SW 1271 (cell line): ENCODE measurements at places on chromosomes 7 and 10.

GRCh38 chr10:114811862-114812261 lies 9.7 kb upstream of the FHIP2A start:
- no peak for DNase-seq

GRCh38 chr10:72639441-72639873 lies 13.6 kb upstream of the MICU1 start:
- DNase-seq, result no peak

DNA sequence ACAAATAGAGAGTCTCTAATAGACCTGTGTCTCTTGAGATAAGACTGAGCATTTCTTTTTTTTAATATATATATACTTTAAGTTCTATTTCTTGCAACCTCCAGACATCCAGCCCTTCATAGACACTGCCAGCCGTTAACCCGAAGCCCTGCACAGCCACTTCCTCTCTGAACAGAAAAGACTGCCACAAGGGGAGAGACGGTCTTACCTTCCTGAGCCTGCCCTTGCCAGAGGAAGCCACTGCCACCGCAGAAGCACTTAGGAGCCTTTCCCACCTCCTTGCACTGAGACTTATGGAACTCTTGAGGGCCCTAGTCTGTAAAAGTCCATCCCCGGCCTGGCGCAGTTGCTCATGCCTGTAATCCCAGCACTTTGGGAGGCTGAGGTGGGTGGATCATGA lies 31.8 kb upstream of the PRSS1 start:
- DNase-seq, result no peak

DNA sequence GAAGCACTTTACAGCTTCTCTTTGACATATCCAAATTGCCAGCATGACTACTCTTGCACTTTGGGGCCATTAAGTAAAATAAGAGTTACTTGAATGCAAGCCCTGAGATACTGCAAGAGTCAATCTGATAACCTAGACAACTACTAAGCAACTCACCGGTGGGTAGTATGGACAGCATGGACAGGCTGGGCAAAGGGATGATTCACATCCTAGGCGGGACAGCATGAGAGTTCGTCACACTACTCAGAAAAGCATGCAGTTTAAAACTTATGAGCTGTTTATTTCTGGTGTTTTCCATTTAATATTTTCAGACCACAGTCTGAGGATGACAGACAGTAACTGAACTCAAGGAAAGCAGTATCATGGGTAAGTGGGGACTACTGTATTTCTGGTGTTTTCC lies 84.0 kb downstream of the ORC5 start:
- DNase-seq, result no peak

- DNase-seq, result no peak
Observed at GRCh38 chr10:130928306-130928705, 383.2 kb downstream of the TCERG1L start.

GRCh38 chr10:71449026-71449425 lies 52.3 kb downstream of the CDH23 start:
- no peak for DNase-seq

GRCh38 chr7:104848138-104848990 lies 165.6 kb upstream of the KMT2E start:
- DNase-seq, result no peak

GRCh38 chr10:89258881-89259280 lies 7.3 kb upstream of the LIPA start:
- no peak for DNase-seq

DNA sequence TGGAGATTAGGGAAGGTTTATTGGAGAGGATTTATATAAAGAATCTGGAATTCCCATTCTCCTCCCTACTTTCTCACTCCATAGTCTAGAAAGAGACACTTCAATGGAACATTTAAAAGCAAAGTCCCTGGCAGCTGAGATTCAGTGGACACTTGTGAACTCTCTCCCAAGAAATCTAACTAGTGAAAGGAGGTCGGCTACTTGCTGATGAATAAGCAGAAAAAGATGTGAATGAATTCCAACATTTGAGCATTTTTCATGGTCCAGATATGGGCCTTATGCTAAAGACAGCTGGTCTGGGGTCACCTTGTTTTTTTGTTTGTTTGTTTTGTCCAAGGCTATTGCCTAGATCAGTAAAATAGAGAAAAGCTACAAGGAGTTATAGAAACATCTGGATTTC lies 141.1 kb upstream of the LRRTM3 start:
- DNase-seq, result no peak

GRCh38 chr10:16234916-16235315 lies 201.9 kb upstream of the PTER start:
- DNase-seq, result no peak

- no peak for DNase-seq
Observed at GRCh38 chr10:51656503-51656902, 42.9 kb downstream of the CSTF2T start.

DNA sequence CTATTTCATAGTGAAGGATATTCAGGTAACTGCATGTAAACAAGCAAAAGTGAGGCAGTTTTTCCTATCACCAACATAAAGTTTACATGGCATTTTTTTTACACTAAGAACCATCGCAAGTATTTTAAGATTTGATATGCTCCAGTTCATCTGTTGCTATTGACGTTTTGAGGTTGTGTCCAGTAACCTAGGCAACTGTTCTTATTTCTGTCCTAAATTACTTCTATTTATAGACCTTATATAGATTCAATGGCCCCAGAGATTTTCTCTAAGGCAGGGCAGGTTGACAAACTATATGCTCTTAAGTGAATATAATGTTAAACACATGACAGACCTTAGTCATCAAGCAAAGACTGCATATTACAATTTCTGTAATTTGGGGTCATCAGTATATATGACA lies 830.2 kb upstream of the LRRTM3 start:
- DNase-seq, result no peak

DNA sequence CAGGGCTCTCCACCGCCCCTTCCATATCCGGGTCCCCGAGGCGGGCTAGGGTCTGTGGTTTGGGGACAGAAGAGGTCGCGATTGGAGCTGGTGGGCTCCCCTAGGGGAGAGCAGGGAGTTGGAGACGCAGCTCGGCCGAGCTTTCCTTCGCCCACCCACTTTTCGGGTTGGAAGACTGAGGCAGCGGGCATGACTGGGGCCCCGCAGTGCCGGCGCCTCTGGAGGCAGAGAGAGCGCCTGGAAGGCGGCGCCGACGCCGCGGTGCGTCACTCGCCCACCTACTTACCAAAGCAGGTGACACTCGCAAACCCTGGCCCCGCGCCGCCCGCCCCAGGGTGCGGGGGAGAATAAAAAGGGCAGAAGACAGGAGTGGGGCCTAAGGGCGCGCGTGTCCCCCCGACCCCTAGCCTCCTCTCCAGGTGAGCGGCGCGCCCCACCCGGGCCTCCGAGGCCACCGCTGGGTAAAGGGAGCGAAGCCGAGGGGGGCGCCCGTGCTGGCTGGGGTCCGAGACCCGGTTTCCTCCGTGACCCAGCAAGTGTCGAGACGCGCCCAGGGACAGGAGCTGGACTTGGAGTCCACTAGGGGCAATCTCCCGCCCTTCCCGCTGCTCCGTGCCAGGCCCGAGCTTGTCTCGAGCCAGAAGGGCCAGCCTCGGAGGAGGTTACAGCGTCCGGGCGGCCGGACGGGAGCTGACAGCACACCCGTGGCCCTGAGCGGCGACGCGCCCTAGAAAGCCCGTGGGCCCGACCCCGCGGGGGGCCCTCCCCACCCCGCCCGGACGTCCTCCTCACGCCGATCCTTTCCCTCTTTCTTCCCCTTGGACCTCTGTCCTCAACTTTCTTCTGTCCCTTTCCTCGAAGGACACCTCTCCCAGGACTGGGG lies 34.4 kb upstream of the GRID1 start:
- DNase-seq, result no peak

DNA sequence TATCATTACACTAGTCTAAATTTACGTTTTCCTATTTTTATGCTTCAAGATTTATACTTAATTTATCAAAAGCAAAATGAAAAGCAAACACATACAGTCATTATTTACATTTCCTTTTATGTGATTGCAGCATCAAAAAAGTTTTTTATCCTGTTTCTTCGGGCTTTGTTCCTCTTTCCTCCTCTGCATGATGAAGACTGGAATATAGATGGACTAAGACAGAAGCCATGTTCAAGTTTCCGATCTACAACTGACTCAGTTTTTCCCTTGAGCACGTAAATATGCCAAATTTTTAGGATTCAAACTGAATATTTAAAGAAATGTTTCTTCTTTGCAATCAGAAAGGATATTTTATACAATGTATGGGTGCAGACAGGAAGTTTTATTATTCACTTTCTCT lies 273.5 kb upstream of the DGKB start:
- DNase-seq, result no peak

DNA sequence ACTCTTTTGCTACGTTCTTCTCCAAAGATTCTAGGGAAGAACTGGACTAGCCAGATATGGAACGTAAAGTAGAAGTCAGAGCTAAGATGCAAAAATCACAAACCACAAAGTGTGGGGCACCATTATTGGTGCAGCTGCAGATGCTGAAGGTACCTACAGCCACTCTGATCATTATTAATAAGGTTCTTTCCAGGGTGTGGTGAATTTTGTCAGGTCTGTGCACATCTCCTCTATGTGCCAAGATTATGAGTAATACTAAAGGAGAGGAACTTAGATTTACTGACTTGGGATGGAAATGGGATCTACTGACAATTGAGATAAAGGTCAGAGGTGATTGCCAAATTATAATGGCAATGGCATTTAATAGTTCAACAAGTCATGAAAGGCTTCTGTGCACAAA lies 148.2 kb downstream of the RAPGEF5 start:
- DNase-seq, result no peak

DNA sequence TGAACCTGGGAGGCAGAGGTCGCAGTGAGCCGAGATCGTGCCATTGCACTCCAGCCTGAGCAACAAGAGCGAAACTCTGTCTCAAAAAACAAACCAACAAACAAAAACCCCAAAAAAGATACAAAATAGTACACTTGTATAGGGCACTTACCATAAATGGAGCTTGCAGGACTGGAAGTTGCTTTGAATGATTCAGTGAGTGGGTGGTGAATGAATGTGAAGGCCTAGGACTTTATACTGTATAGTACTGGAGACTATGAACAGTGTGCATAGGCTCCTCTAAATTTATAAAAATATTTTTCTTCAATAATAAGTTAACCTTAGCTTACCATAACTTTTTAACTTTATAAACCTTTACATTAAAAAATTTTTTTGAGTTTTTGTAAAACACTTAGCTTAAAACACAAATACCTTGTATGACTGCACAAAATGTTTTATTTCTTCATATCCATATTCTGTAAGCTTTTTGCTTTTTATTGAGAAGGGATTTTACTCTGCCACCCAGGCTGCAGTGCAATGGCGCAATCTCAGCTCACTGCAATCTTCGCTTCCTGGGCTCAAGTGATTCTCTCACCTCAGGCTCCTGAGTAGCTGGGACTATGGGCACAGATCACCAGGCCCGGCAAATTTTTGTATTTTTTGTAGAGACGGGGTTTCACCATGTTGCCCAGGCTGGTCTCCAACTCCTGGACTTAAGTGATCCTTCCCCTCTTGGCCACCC lies 6.9 kb upstream of the H2AZ2 start:
- DNase-seq, result no peak

GRCh38 chr7:89549768-89550167 lies 604.5 kb upstream of the STEAP1 start:
- no peak for DNase-seq

GRCh38 chr7:81719865-81720264 lies 50.0 kb downstream of the HGF start:
- DNase-seq, result no peak

GRCh38 chr10:106619346-106619745 lies 545.2 kb downstream of the SORCS1 start:
- DNase-seq, result no peak
